Activated T-cell treated with anti-CD3 and anti-CD28 coated beads, Interleukin-2, amount 50 U/mL, for 1 hour (primary cell): ENCODE measurements at places on chromosomes 16 and 17.

GRCh38 chr16:84925092-84925772 lies 86.1 kb downstream of the ZDHHC7 start:
- DNase-seq, result peak; percentile 74

- DNase-seq, result no peak
Measured at GRCh38 chr17:51739245-51739886, 419.1 kb downstream of the CA10 start.

- DNase-seq, result no peak
Measured at GRCh38 chr16:85271198-85271597, 158.9 kb upstream of the CIBAR2 start.

- DNase-seq, result no peak
Measured at GRCh38 chr17:50477976-50478375, 684 bp upstream of the RSAD1 start.

DNA sequence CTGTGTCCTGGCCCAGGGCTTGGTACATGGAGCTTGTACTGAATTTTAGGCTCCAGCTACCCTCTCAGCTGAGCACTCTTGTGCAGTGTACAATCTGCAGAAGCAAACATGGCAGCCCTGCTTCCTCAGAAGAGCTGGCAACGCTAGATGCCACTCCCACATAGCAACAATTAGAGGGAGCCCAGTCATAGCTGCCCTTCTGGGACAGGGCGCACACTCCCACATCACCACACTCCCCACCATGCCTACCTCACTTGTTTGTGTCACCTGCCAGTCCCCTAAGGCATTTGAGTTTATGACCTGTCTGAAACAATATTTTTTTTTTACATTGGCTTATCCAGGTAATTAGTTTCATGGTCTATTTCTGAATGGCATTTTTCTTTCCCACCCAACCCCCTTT lies 72.3 kb downstream of the C17orf67 start:
- DNase-seq, result no peak

GRCh38 chr16:20673071-20673806 lies 24.2 kb downstream of the ACSM1 start:
- DNase-seq, result no peak

GRCh38 chr17:76480632-76481031 lies 13.2 kb downstream of the AANAT start:
- no peak for DNase-seq

- DNase-seq, result peak; percentile 33
Measured at GRCh38 chr16:50677351-50677750, 3.8 kb downstream of the SNX20 start.

DNA sequence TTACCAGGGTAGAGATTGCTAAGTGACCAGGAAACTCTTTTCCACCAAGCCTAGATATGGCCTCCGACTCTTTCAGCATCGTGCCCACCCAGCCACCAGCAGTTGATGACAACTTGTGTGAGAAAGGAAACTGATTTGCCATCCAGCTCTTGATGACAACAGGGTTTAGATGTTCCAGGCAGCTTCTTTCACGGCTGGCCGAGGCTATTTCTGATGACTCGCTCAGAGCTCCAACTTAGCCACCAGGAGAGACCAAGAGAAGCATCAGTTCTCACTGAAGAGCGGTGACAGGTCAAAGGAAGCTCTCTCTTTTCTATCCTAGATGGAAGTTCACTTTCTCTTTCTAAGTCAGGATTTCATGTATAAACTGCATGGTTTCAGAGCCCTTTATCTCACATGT lies 61.2 kb downstream of the MPHOSPH6 start:
- no peak for DNase-seq

- DNase-seq, result peak; percentile 43
Measured at GRCh38 chr16:89094252-89094879, 714 bp downstream of the ACSF3 start.

- DNase-seq, result no peak
Measured at GRCh38 chr17:32658470-32659418, 172.0 kb downstream of the CDK5R1 start.

DNA sequence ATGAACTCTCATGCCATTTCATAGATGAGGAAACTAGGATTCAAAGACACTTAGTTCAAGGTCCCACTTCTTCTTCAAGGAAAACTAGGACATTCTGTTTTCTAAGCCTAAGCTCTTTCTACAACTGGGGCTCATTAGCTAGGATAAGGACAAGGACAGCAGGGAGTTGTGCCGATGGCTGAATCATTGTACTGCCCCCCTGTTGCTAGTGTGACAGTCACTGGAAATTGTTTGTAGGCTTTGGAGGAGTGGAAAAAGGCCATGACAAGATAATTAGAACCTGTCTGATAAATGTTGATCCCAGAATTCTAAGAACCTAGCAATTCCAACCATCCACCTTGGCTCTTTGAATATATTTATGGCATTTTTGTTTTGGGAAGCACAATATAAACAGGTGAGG lies 445.7 kb downstream of the CDH8 start:
- no peak for DNase-seq

GRCh38 chr16:85832570-85833218 lies 33.2 kb downstream of the COX4I1 start:
- no peak for DNase-seq

DNA sequence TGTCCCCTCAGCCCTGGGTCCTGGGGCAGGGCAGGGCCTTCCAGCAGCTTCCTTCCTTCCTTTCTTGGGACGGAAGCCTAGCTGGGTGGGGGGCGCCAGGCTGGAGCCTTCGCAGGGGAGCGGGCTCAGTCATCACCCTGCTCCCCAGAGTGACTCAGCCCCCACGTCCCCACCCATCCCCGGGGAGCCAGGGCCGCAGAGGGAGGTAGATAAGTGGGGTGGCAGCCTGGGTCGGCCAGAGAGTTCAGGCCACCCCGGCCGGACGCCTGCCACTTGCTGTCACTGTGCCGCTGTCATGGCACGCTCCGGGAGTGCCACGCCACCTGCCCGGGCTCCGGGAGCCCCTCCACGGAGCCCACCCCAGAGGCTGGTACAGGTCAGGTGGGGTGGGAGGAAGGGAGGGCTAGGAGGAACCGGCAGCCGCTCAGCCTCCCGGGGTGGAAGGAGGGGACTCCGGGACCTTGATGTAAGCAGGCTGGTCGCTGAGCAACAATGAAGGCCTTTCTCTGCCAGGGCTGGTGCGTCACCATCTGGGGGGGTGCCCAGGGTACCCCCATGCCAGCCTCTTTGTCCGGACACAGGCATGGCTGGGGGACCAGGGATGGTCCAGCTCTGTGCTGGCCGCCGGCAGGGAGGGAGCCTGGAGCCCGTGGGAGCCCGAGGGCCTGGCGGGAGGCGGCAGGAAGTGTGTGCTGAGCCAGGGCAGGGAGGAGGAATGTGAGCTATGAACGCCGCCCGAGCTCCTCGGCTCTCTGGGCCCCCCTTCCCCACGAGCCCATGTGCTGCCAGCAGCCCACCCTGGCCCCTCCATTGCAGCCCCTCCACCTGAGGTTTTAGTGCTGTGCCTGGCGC lies 6.6 kb downstream of the NHERF2 start:
- DNase-seq, result no peak

DNA sequence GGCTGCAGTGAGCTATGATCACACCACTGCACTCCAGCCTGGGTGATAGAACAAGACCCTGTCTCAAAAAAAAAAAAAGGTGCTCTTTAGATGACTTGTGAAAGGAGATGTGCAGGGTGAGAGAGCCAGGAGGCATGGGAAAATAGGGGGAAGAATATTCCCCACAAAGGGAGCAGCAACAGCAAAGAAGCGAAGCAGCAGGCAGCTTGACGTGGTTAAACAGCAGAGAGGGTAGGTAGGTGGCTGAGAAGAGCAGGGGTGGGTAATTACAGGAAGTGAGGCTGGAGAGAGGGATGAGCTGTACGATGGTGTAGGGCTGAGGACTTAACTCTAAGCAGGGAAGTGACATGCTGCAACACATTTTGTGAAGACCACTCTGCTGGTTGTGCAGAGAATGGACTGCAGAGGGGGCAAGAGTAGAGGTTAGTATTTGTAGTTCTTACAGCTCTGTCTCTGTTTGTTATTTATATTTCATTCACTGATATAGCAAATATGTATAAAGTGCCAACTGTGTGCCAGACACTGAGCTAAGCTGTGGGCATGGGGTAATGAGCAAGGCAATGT lies 1.6 kb downstream of the HEATR3 start:
- peak; percentile 29 for DNase-seq

- DNase-seq, result no peak
Measured at GRCh38 chr17:36500745-36501225, 14.3 kb downstream of the ZNHIT3 start.

DNA sequence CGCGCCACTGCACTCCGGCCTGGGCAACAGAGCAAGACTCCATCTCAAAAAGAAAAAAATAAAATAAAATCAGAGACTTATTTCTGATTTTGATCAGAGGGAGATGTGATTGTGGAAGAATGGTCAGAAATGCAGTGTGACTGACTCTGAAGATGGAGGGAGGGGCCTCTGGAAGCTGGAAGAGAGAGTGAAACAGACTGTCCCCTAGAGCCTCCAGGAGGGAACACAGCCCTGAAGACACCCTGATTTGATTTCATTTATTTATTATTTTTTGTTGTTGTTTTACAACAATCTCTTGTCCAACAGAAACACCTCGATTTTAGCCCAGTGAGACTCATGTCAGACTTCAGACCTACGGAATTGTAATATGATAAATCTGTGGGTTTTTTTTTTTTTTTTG lies 26.1 kb downstream of the BCL7C start:
- DNase-seq, result no peak

GRCh38 chr16:75264999-75265910 lies 13.8 kb upstream of the BCAR1 start:
- no peak for DNase-seq

DNA sequence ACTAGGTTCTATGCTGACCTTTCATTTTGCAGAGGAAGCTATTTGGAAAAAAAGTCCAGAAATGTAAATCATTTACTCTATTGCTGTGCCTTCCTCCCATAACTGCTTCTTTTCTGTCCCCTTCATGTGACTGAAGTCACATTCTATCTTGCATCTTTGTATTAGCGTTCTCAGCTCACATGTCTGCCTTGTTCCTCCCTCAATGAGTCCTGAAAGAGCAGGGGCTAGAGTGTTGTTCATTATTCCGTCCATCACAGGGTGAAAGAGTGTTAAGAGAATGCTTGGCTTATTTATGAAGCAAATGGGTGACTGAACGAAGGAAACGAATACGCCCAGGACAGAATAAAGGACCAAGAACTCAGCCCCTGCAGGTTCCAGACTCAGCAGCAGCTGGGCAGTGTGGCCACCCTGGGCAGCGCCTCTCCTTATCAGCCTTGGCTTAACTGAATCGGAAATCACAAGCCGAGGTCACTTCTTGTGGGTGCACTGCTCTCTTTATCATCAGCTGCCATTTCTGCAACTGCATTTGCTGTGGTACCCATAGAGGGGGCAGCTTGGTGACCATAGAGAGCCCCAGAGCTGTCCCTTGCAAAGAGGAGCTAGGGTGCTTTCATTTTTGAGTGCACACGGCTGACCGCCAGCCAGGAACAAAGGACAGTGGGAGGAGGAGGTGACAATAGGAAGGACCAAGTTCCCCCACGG lies 1.8 kb upstream of the PIK3R6 start:
- DNase-seq, result no peak

DNA sequence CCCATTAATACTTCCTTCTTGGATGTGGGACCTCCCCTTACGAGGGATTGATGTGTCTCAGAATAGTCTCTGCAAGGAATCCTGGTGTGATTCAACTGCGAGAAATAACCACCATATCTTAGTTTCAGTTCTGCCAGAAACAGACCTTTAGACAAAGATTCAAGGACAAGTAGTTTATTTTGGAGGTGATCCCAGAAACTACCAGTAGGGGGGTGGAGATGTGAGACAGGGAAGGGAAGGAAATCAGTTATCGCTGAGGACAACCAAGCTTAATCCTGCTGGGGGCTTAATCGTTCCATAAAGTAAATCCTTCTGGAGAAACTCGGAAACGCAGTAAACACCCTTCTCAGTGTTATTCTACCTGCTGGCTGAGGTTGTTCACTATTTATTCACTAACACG lies 5.0 kb upstream of the SDR42E1 start:
- DNase-seq, result no peak

GRCh38 chr17:67575325-67575724 lies 142.4 kb upstream of the NOL11 start:
- no peak for DNase-seq

DNA sequence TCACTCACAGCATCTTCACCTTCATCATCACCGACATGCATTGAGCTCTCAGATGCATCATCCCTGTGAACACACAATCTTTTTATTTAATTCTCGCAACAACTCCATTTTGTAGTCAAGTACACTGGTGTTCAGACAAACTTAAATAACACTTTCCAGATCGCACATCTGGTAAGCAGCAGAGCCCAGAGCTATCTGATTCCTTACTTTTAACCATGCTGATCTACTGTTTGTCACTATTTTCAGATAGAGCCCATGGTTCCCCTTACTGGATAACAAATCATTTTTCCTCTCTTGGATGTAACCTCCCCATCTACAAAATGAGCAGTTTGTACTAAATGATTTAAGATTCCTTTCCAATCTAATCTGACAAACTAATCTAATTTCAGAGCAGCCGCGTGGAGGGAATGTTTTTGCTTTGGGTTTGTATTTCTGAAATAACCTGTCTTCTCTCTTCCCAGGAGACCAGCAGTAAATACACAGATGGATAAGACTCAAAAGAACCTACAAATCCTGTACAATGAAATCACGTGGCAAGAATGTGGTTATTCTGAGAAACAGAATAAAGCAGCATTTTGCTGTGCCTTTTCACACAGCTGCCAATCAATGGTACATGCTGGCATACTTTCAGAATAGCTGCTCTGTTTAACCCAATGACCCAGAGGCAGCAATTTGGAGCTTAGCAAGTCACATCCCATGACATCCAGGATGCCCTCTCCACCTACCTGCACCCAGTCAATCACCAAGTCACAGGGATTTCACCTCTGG lies 72.9 kb upstream of the CCL2 start:
- DNase-seq, result no peak

DNA sequence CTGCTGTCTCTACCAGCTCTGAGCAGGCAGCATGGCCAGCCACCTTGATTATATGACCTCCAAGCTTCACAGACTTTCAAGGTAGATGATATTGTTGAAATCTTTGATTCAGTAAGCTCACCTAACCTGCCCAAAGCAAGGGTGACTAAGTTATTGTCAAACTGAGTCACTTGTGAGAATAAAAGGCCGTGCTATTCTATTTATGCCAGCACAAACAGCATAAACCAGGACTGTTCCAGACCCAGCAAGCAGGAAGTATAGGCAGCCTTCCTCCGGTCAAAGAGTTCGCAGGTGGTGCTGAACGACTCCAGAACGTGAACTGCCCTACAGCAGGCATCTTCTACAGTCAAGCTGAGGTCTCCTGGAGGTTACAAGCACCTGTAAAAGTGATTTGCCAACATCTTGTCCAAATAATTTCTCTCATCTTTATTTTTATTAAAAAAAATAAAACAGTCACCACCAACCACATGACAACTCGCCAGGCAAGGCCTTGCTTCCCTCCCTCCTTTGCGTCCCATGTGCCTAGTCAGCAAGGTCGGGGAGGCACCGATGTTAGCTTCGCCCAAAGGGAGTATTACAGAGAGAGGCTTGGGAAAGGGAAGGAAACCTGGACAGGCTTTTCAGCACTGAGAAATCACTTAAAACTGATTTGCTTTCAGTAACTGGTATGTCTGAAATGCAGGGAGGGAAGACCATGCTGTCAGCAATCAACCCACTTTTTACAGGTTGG lies 10.8 kb downstream of the ARL2BP start:
- no peak for DNase-seq

GRCh38 chr16:68116256-68116867 lies 31.2 kb downstream of the NFATC3 start:
- no peak for DNase-seq
